ENCODE measurements at places on chromosomes 2 and 18.

- DNase-seq, result no peak
Observed at GRCh38 chr2:146317959-146318358, 1526.9 kb upstream of the ACVR2A start.

- no peak for DNase-seq
Observed at GRCh38 chr18:50775726-50776125, 44.1 kb downstream of the MRO start.

GRCh38 chr18:79960921-79961526, 3.4 kb upstream of the HSBP1L1 start:
- DNase-seq, result no peak

GRCh38 chr2:167749660-167750059, 497.7 kb downstream of the STK39 start:
- no peak for DNase-seq

- DNase-seq, result no peak
Observed at GRCh38 chr18:10408131-10408530, 46.3 kb upstream of the APCDD1 start.

GRCh38 chr2:190459881-190460280, 51.7 kb downstream of the MFSD6 start:
- DNase-seq, result no peak

- DNase-seq, result no peak
Observed at GRCh38 chr2:236287656-236288055, 23.4 kb upstream of the ASB18 start.

- no peak for DNase-seq
Observed at GRCh38 chr2:16495509-16496208, 170.0 kb downstream of the CYRIA start.

DNA sequence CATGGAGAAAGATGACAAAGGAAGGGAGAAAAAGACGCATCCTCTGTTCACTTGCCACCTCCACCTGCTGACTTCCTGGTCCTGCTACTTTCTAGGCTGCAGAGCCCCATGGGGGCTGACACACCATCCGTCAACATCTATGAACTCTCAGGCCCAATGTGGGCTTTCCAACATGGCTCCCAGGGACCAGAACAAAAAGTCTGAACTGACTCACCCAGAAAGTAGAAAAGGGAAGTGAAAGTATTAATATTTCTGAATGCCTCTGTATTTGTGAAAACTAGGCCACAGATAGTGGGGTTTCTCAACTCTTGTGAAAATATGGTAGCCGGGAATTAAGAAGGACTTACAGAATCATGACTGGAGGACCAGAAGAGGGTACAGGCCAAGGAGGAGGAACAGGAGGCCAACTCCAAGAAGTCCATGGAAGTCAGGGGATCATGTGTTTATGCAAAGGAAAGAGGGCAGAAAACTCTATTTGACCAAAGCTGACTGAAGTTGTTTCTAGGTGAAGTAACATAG, 123.1 kb upstream of the CAB39 start:
- DNase-seq, result no peak

GRCh38 chr2:134875309-134875708, 36.9 kb downstream of the ACMSD start:
- DNase-seq, result no peak

DNA sequence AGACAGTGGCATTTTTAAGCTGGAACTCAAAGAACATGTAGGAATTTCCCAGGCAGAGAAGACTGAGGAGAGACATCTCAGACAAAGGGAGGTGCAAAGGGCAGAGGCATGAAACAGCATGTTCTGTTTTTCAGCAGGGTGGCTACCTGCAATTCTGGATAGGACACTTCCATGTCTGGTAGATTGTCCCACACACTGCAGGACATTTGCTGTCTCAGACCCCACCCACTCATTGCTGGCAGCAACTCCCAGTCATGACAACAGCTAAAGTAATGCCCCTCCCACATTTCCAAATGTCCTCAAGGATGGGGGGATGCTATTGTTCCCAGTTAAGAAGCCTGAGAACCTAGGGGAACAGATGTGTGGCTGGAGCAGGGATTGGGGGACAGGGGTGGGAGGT, 40.8 kb downstream of the ANKRD44 start:
- DNase-seq, result no peak

- no peak for DNase-seq
Observed at GRCh38 chr18:5884375-5884774, 10.9 kb downstream of the TMEM200C start.

GRCh38 chr2:233064530-233065199, 4.5 kb downstream of the INPP5D start:
- no peak for DNase-seq

GRCh38 chr2:172288603-172289002, 138.8 kb upstream of the ITGA6 start:
- DNase-seq, result no peak

DNA sequence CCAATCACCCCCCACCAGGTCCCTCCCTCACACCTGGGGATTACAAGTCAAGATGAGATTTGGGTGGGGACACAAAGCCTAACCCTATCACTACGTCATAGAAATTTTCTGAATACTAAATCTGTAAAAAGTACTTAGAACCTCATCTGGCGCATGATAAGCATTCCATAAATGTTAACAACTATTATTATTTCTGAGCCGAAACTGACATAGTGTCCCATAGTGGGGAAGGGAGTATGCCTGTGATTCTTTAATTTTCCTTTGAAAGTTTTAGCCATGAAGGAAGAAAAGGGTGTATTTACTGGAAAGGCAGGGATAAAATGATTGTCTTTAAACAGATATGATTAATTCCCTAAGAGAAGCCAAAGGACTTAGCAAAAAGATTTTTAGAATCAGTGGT, 71.4 kb downstream of the FHOD3 start:
- no peak for DNase-seq

- no peak for DNase-seq
Observed at GRCh38 chr2:132503701-132504100, 87.1 kb downstream of the GPR39 start.

DNA sequence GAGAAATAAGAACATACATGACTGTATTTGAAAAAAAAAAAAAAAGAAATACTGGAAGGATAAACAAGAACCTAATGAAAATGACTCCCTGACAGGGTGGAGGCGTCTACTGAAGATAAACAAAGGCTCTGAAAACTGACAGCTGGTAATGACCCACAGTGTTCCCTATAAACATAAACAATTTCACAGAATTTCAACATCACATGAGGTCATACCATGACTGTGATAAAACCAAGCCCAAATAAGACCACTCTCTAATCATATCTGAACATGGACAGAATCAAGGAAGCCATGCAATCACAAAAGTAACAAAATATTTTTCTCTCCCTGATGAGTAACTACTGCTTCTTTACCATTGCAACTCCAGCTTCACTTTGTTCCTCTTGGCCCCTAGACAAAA, 159.3 kb downstream of the FAM124B start:
- no peak for DNase-seq

GRCh38 chr2:216584112-216584511, 49.1 kb upstream of the IGFBP2 start:
- no peak for DNase-seq

DNA sequence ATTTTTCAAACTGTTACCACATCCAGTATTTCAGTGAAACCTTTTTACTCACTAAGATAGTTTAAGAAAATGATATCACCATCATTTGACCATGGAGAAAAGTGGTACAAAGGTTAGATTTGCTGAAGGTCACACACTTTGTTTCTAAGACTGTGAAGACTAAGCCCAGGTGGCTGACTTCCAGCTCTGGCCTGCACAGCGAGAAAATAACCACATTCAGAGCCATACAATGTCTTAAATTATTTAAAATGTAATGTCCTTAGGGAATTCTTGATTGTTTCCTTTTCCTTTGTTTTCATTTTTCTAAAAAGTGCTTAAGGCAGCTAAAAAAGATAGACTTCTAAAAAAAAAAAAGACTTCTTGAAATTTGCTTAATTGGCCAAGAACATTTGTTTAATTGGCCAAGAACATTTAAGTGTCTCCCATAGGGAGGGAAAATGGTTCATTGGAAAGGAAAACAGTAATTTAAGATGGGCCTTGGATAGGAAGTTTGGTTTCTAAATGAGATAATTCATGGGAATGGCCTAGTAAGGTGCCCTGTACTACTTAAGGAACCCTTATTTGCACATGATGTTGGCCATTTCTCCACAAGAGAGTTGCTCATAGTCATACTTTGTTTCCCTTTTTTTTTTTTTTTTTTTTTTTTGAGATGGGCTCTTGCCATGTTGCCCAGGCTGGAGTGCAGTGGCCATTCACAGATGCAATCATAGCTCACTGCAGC, 45.2 kb downstream of the CYP1B1 start:
- DNase-seq, result no peak

DNA sequence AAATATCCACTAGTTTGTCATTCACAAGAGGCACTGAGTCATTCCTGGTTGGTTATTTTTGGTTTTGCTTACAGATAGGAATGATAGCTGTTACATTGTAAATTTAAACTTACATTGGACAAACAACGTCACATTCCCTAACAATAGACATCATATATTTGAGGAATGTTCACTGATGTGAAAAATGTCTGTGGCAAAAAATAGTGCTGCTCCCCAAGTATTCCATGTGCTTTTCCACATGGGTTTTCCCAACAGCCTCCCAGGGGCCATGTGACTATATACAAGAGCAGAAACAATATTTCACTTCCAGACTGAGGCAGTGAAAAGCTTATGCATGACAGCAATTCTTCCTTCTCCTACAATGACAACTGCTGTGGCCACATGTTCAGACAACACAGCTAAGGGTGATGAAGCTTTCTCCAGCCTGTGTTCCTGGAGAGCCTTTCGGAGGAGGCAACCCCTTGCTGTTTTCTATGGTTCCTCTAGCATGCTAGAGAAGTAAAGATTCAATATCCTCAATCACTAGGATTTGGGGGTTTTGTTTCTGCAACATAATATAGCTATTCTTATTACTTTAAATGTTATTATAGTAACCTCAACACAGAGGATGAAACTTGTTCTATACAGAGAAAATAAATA, 202.7 kb downstream of the PTH2R start:
- no peak for DNase-seq

- DNase-seq, result peak; percentile 57
Observed at GRCh38 chr2:55014962-55015939, 35.0 kb downstream of the RTN4 start.

DNA sequence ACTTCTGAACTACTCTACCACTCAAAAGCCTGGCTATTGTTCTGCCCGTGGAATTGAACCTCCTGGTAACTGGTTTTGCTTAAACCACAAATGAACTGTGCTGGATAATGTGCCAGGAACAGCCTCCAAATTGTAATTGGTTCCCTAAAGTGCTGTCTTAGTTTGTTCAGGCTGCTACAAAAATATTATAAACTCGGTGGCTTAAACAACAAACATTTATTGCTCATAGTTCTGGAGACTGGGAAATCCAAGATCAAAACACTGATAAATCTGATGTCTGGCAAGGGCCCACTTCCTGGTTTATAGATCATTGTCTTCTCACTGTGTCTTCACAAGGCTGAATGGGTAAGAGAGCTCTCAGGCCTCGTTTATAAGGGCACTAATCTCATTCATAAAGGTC, 149.2 kb upstream of the NCKAP5 start:
- DNase-seq, result no peak

DNA sequence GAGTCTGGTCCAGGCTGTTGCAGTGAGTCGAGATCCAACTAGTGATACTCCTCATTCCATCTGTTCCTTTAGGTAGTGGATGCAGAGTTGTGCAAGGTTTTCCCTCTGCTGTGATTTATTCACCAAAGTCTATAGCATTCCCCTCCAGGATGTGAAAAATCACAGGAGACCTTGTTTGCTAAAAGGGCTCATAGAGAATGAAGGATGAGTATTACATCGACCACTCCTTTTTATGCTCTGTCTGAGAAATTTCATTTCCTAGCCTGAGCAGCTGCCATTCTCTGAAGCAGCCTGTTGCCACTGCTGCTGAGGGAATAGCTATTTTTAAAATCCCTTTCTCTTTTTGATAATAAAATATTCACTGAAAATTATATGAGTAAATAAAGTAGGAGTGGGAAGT, 134.1 kb upstream of the LRRTM1 start:
- DNase-seq, result no peak
